ENCODE measurements at places on chromosomes 3 and 15. TPM values are rescaled to one million over a fixed set of nuclear protein-coding genes. Genes with fewer than 3 reads are reported as not detected.

CIB1 gene
- 125 TPM for polyA plus RNA-seq

GRCh38 chr15:76795217-76795616 lies 109.9 kb downstream of the SCAPER start:
- DNase-seq = no peak

DNA sequence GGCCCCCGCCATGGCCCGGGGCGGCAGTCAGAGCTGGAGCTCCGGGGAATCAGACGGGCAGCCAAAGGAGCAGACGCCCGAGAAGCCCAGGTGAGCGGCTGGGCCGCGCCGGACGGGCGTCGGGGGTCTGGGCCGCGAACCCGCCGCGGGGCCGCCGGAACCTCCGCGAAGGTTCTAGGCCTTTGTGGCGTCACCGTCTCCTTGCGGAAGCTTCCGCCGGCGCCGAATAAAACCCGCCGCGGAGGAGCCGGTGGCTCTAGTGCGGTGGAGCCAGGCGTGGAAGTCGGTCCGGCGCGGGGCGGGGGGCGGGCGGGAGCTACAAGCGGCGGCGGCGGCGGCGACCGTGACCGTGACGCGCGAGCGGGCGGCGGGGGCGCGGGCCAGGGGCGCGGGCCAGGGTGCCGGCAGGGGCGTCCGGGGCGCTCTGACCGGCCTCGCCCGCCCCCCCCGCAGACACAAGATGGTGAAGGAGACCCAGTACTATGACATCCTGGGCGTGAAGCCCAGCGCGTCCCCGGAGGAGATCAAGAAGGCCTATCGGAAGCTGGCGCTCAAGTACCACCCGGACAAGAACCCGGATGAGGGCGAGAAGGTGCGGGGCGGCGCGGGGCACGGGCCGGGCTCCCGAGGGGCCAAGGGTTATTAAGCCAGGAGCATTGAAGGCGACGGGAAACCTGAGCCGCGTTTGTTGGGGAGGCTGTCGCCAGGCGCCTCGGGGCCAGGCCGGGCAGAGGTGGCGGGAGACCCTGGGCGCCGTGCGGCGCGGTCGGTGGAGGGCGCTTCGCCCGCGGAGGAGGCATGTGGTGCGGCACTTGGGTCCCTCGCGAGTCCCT lies at the start of gene DNAJA4:
Gene DNAJA4 (plus strand): TSS at position 259 of the 833 bp plus-strand sequence. CDS start 202 bp downstream, at position 461.
- DNase-seq = no peak

DNA sequence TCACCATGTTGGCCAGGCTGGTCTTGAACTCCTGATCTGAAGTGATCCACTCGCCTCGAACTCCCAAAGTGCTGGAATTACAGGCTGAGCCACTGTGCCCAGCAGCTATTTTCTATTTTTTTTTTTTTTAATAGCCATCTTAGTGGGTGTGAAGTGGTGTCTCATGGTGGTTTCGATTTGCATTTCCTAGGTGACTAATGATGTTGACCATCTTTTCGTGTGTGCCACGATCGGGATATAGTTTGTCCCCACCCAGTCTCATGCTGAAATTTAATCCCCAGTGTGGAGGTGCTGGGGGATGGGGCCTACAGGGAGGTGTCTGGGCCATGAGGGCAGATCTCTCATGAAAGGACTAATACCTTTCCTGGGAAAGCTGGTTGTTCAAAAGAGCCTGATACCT lies 41.8 kb upstream of the MUC13 start:
- no peak for DNase-seq

- no peak for DNase-seq
Measured at GRCh38 chr3:150033721-150034120, 63.0 kb upstream of the PFN2 start.

Data from GM12878 (cell line).